KBM-7 (cell line): ENCODE measurements at places on chromosomes 6 and 20.

DNA sequence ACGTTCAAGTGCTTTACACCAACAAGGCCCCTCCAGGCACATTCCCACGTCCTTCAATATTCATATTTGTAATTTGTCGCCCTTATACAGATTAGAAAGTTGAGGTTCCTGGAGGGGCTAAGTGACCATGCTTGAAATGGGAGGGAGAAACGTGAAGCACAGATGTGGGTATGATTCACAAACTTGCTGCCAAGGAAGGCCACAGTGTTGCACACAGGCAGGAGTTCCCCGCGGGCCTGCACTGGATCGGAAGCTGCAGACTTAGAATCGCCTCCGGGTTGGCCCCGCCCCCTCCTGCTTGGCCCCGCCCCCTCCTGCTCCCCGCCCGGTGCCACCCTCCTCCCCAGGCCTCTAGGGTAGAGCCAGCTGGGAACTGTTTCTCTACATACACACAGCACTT lies 58.2 kb upstream of the QKI start:
- no peak for DNase-seq

GRCh38 chr6:163391985-163392384 lies 22.5 kb upstream of the QKI start:
- no peak for DNase-seq

- DNase-seq = no peak
Measured at GRCh38 chr20:63522091-63522868, 1.7 kb downstream of the PPDPF start.

GRCh38 chr6:4950836-4951533 lies 52.9 kb downstream of the RPP40 start:
- no peak for DNase-seq

GRCh38 chr20:60897976-60898375 lies 354.1 kb upstream of the CDH4 start:
- no peak for DNase-seq

DNA sequence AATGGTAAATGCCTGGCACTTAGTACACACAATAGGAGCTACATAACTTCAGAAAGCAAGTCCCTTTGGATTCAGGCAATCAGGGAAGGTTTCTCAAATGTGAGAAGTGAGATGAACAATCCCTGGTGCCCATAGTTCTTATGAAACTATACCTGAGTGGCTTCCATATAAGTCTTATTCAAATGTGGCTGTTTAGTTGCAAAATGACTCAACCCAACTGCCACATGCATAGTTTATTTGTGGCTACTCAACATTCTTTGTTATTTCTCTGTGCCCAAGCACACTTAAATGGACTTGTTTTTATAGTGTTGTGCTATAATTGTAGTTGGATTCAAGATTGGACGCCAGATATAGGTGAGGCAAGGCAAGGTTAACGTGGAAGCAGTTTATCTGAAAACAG lies 93.7 kb upstream of the ATXN1 start:
- DNase-seq = no peak

GRCh38 chr20:9172851-9173250 lies 104.0 kb downstream of the PLCB4 start:
- DNase-seq = no peak

GRCh38 chr6:115898246-115898645 lies 162.4 kb downstream of the FRK start:
- DNase-seq = no peak
